Caki2 (cell line): ENCODE measurements at places on chromosomes 6 and 20. TPM values are rescaled to one million over a fixed set of nuclear protein-coding genes. Genes with fewer than 3 reads are reported as not detected.

TRIM31 gene
- total RNA-seq, result 0.71 and 3.0 TPM in 2 replicates

ZNF334 gene
- 0.24 TPM in 1 of 2 replicates, not detected in the other for total RNA-seq

PKIB gene
- 45.8 and 89.3 TPM in 2 replicates for total RNA-seq

CDH4 gene
- total RNA-seq, result 2.7 and 3.5 TPM in 2 replicates

RAB32 gene
- 129 and 163 TPM in 2 replicates for total RNA-seq

HLA-DQA2 gene
- total RNA-seq, result not detected in 2 replicates

TAF4 gene
- total RNA-seq, result 3.7 and 6.0 TPM in 2 replicates

SLC17A2 gene
- not detected in 2 replicates for total RNA-seq

SMLR1 gene
- 1.1 TPM in 1 of 2 replicates, not detected in the other for total RNA-seq

FNDC1 gene
- not detected in 2 replicates for total RNA-seq

PCSK2 gene
- total RNA-seq, result 0.91 and 1.4 TPM in 2 replicates

POM121L2 gene
- total RNA-seq, result not detected in 2 replicates

RBPJL gene
- total RNA-seq, result not detected in 2 replicates

TAAR2 gene
- not detected in 2 replicates for total RNA-seq

ABHD16B gene
- not detected in 2 replicates for total RNA-seq

YIPF3 gene
- total RNA-seq, result 101 and 127 TPM in 2 replicates

TUBB1 gene
- not detected in 2 replicates for total RNA-seq

BPIFB2 gene
- not detected in 2 replicates for total RNA-seq

PDE10A gene
- 0.32 and 4.6 TPM in 2 replicates for total RNA-seq

ISM1 gene
- 7.0 and 7.7 TPM in 2 replicates for total RNA-seq
